ENCODE measurements at places on chromosomes 6 and 20.

GRCh38 chr20:45370571-45371160 is 7.5 kb downstream of the TP53TG5 start:
- no peak for DNase-seq

DNA sequence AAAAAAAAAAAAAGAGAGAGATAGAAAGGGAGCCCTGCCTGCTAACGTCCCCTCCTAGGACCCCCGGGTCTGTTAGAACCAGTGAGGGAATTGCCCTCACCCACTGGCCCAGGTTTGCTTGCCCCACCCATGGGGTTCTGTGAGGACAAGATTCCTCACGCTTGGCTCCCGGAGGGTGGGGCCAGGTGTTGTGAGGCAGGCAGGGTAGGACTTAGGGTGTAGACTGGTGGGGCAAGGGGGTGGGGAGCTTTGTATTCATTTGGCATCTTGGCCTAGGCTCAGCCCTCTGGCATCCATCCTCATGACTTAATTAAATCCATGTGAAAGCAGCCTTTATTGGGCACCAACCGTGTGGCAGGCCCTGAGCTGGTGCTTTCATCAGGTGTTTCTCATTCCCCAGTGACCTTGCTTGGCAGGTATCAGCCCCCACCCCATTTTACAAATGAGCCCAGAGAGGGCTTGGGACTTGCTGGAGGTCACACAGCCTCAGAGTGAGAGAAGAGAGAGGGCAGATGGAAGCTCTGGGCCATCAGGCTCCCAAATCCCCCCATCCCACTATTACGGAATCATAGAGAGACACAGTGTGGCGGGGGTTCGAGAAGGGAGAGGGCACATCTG is 19.0 kb downstream of the RAB44 start:
- no peak for DNase-seq

DNA sequence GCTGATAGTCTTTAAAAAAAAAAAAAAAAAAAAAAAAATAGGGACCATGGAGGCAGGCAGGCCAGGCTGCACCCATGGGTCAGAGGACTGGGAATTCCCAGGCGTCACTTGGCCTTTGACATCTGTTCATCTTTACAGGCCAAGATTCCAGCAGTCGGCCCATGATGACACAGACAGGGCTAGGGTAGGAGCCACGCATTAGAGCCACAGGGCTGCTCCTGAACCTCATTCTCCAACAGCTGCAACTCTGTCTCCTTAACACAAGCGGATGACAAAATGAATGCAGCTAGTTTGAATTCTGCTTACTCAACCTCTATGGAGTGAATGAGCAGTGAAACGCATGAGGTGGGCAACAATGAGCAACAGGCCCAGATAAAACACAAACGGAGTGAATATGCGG is 126.4 kb downstream of the LY86 start:
- no peak for DNase-seq

GRCh38 chr6:96794980-96795379 is 42.3 kb downstream of the GPR63 start:
- DNase-seq = no peak

GRCh38 chr20:50525681-50526080 is 15.5 kb downstream of the PTPN1 start:
- DNase-seq = no peak

GRCh38 chr6:31246051-31246521 is 25.8 kb downstream of the HLA-C start:
- no peak for DNase-seq

DNA sequence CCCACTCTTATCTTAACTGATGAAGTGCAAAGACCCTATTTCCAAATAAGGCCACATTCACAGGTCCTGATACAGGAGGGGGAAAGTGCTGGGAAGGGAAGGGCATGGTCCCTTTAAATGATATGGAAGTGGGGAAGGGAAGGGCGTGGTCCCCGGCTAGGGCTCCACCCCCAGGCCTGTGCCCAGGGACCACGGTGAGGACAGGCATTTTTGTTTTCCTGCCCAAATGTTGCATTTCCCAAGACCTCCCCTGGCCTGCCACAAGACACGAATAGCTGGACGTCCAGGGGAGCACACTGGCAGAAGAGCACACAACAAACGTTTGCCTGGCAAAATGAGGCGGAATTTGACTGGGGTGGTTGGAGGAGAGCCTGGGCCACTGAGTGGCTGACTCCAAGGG is 16.1 kb upstream of the HFE start:
- DNase-seq = no peak

DNA sequence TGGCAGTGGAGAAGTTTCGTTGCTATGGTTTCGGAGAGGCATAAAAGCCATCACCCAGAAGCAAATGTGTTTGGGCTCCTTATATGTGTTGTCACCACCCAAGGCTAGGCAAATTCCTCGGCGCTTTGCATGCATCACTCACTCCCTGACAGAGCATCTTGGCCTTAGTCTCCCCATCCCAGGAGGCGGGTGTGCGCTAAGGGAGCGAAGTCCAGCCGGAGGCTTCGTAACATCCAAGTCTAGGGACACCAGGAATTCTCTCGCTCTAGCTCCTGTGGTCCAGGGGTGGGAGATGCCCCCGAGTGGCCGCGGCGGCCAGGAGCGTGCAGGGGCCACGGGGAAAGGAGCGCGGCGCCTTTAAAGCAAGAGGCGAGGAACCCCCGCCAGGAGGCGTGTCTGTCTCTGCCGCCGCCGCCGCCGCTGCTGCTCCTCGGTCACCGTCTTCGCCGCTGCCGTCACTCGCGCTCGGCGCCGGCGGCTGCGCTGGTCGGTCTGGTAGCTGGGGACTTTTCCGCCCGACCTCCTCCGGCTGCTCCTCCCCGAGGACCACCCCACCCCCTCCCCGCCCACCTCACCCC is at the start of gene GRIK2:
Gene GRIK2, plus strand, starts transcription at position 458 of the 578 bp plus-strand sequence.
- no peak for DNase-seq

DNA sequence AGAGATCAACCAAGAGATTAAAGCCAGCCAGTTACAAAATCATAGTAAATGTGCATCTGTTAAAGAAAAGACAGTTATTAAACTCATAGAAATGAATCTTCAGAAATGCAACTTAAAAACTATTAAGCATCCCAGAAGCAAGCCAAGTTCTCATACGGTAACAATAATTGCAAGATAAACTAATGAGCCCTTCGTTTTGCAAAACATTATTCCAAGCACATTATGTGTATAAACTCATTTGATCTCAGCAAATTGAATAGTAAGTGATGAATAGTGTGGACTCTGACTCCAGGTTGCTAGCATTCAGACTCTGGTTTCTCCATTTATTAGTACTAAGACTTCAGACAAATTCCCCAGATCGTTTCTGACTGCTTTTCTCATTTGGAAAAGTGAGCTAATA is 85.2 kb downstream of the SNAP25 start:
- DNase-seq = no peak

- DNase-seq = no peak
Observed at GRCh38 chr20:20492521-20493332, 124.8 kb downstream of the INSM1 start.

DNA sequence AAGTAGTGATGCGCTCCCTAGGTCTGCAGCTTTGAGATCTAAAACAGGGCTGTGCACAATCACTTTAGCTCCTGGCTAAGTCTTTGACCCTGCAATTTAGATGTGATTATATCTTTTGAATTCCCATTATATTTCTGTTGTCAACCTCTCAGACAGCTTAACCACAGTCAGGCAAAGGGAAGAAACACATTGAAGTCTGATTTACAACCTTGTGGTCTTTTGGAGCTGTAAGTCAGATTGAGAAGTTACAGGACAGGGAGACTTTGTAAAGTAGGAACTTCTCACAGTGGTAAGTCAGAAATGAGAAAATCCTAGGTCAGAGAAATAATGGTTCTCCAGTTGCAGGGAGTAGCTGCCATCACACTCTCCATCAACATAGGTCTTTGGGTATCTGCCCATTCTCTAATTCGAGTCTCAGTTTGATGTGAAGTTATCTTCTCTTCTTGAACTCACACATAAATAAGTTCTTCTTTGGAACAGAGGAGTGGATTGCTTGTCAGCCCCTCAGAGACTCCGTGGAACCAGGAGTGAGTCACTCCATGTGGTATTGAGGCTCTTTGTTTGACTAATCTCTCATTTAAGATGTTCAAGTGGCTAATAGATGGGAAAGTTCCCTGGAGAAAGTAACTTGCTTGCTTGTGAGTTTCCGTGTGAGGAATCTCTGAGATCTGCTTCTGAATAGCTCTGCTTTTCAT is 35.0 kb upstream of the SGK1 start:
- peak; percentile 26 for DNase-seq

DNA sequence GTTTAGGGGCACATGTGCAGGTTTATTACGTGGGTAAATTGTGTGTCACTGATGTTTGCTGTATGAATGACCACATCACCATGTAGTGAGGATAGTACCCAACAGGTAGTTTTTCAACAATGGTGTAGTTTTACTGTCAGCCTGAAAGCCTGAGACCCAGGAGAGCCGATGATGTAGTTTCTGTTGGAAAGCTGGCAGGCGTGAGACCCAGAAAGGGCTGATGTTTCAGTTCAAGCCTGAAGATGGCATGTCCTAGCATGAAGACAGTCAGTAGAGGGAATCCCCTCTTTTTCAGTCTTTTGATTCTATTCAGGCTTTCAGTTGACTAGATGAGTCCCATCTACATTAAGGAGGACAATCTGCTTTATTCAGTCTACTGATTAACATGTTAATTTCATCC is 96.7 kb downstream of the KLHL32 start:
- DNase-seq = no peak

DNA sequence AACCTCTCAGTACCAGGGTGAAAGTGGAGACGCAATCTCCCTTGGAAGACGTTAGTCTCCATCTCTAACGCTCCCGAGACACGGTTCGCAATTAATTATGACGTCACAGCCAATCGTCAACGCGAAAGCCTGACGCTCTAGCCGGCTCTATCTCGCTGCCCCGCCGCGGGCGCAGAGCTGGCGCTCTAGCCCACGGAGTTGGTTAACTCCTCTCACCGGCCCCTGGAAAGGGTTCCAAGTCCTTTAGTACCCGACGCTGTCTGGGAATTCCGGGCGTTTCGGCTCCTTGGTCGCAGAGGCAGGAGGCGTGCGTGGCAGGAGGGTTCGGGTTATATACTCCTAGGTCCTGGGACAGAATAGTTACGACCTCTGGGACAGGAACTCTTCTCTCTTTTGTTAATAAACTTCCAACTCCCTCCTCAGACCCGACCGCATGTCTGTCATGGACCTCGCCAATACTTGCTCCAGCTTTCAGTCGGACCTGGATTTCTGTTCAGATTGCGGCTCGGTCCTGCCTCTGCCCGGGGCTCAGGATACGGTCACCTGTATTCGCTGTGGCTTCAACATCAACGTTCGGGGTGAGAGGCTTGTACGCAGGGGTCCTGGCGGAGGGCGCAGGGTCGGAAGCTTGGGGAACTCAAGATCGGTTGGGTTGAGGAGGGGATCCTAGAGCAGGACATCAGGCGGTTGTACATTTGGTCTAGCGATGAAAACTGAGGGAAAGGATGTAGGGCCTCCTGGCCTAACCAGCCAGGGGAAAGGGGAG is at the start of gene POLR1H:
Gene POLR1H, plus strand, starts transcription at position 174 of the 766 bp plus-strand sequence. Its CDS starts 260 bp downstream, at position 434.
- peak; percentile 93 for DNase-seq

DNA sequence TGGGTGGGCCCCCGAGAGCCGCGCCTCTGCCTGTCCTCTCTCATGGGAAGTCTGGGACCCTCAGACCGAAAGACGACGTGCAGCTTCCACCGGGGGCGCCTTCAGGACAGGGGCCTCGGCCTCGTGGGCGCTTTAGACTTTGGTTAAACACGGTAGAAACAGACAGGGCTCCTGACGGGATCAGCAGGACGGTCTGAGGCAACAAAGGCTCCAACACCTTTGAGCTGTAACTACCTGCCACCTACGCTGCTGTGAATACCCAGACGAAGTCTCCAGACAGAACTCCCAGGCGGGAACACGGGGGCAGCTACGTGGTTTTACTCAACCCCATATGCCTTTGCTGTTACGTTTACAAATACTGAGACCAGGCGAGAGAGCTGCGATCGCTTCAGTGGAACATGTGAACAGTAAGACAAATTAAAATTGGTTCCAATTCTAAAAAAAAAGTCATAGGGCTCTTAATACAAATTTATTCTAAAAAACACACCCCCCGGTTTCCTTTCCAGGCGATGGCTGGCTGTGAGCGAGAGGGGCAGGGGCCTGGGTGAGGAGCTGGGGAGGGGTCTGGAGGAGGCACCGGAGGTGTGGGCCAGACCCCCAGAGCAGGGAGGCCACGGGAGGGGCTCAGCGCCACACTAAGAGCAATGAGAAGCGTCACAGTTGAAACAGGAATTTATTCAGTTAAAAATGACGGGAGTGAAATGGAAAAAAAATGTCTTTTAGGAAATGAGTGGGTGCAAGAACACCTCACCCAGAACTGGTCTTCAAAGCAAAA is 453.2 kb downstream of the QKI start:
- no peak for DNase-seq

DNA sequence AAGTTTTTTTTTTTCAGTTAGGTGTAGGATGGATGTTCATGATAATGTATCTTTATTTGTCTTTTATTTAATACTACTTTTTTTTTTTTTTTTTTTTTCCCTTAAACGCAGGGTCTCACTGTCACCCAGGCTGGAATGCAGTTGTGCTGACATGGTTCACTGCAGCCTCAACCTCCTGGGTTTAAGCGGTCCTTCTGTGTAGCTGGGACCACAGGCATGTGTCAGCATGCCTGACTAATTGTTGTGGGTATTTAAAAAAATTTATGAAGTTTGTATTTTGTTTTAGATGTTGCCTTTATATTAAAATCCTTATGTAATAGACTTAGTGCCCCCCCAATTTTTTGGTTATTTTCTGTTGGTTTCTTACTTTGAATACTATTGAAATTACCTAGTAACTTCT is 42.6 kb downstream of the NCOA3 start:
- peak; percentile 43 for DNase-seq

GRCh38 chr6:28000351-28001045 is 43.5 kb downstream of the OR2B6 start:
- DNase-seq = no peak

- DNase-seq = no peak
Observed at GRCh38 chr6:19478273-19478672, 358.9 kb upstream of the ID4 start.

- peak; percentile 35 for DNase-seq
Observed at GRCh38 chr6:113629975-113630737, 227.0 kb upstream of the MARCKS start.

- no peak for DNase-seq
Observed at GRCh38 chr6:154169193-154169847, 130.3 kb downstream of the OPRM1 start.

GRCh38 chr20:1688886-1689538 is 31.4 kb upstream of the SIRPG start:
- DNase-seq = no peak

GRCh38 chr6:106309766-106310373 is 15.7 kb downstream of the ATG5 start:
- DNase-seq = no peak

GRCh38 chr20:62298577-62299249 is 4.1 kb upstream of the ADRM1 start:
- no peak for DNase-seq

GRCh38 chr20:9736373-9736772 is 102.5 kb downstream of the PAK5 start:
- DNase-seq = no peak

Data from CD4-positive, alpha-beta T cell treated with Interleukin-4 for 4 hours (primary cell).